ENCODE measurements at places on chromosomes 4 and X.
A peak's percentile ranks its signal among the peaks of the same experiment; 100 is the strongest.

DNA sequence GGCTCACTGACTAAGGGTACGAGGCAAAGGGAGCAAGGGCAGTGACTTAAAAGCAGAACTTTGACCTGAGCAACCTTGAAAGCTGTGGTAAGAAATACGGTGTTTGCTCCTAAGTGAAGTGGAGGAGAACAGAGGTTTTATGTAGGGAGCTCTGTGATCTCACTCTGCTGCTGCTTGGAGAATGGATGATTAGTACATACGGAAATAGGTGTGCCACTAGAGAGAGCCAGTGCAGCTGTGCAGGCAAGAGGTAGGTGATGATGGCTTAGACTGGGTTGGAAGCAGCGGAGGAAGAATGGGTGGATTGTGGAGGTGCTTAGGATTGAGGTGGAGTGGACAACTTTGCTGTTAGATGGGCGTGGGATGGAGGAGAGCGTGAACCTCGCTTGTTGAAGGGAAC is 85.0 kb downstream of the FAM193A start:
- DNase-seq: no peak
- no peaks in the 10 kb centered on the region for H3K4me1 ChIP-seq
- no peaks in the 10 kb centered on the region for H3K36me3 ChIP-seq
- no peak overlapping the region for H3K4me3 ChIP-seq
- no peak overlapping the region for H3K27ac ChIP-seq
- H3K27me3 ChIP-seq: no peaks in the 10 kb centered on the region

DNA sequence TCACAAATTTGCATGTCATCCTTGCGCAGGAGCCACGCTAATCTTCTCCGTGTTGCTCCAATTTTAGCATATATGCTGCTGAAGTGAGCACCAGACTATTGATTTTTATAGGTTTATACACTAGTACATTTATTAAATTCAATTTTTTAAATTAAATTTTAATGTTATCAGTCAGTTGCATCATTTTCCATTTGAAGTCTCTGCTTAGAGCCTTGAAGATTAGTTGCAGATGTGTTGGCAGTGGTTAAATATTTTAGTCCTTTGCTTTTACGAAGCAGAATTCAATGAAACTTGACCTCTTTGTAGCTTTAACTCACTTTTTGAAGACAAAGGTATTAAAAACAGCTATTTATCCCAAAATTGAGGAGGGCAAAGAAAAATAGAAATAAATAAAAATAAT is 16.5 kb downstream of the TRAPPC11 start:
- peaks cover 76% of the 10 kb centered on the region for H3K36me3 ChIP-seq
- no peak overlapping the region for H3K27ac ChIP-seq
- H3K27me3 ChIP-seq: no peaks in the 10 kb centered on the region
- H3K4me1 ChIP-seq: no peaks in the 10 kb centered on the region
- no peak overlapping the region for H3K4me3 ChIP-seq

DNA sequence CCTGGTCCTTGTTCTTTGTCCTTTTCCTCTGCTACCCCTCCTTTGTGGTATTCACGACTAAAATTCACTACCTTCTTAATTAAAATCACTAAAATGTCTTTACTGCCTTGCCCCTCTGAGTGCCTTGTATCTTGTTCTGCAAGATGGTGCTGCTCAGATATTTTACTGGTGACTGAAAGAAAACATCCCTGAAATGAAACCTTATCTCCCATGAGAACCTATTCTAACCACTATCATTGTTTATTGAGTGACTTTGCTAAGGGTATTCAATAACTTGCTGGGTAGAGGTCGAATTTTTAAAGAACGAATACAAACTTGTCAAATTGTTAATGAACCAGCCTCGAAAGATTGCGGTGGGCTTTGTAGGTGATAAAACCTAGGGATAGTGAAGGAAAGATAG is 52.8 kb downstream of the SPRY1 start:
- H3K27me3 ChIP-seq: no peaks in the 10 kb centered on the region
- no peak for DNase-seq
- no peaks in the 10 kb centered on the region for H3K36me3 ChIP-seq
- H3K27ac ChIP-seq: no peak overlapping the region

DNA sequence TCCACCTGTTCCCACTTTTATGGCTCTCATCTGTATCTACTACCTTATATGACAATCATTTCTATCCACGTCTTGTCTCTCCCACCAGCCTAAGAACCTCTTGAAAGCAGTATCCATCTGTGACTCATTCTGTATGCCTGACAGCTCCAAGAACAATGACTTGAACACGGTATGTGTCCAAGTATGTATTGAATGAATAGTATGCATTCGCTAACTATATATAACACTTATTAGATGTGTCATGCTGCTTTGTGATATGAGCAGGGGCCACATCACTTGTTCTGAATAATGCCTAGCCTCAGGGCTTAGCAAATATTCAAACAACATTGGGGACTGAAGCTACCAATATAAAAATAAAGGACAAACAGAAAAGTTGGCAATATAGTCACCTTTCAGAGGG is 4.9 kb downstream of the OPHN1 start:
- H3K4me1 ChIP-seq: no peaks in the 10 kb centered on the region
- H3K4me3 ChIP-seq: no peak overlapping the region
- no peak overlapping the region for H3K27ac ChIP-seq
- no peaks in the 10 kb centered on the region for H3K27me3 ChIP-seq
- no peak for DNase-seq

- no peaks in the 10 kb centered on the region for H3K4me1 ChIP-seq
- no peak overlapping the region for H3K27ac ChIP-seq
- H3K27me3 ChIP-seq: no peaks in the 10 kb centered on the region
- peaks cover 9% of the 10 kb centered on the region for H3K36me3 ChIP-seq
These were observed 26.3 kb upstream of the UBA6 start for GRCh38 chr4:67727124-67727850.

- H3K36me3 ChIP-seq: no peaks in the 10 kb centered on the region
- no peak for DNase-seq
These were observed 2189.1 kb upstream of the AGA start for GRCh38 chr4:179631321-179631720.

GRCh38 chr4:174928575-174929253 is 10.6 kb downstream of the ADAM29 start:
- H3K4me1 ChIP-seq: no peaks in the 10 kb centered on the region
- no peak overlapping the region for H3K4me3 ChIP-seq
- DNase-seq: no peak
- no peaks in the 10 kb centered on the region for H3K36me3 ChIP-seq
- H3K27ac ChIP-seq: no peak overlapping the region

DNA sequence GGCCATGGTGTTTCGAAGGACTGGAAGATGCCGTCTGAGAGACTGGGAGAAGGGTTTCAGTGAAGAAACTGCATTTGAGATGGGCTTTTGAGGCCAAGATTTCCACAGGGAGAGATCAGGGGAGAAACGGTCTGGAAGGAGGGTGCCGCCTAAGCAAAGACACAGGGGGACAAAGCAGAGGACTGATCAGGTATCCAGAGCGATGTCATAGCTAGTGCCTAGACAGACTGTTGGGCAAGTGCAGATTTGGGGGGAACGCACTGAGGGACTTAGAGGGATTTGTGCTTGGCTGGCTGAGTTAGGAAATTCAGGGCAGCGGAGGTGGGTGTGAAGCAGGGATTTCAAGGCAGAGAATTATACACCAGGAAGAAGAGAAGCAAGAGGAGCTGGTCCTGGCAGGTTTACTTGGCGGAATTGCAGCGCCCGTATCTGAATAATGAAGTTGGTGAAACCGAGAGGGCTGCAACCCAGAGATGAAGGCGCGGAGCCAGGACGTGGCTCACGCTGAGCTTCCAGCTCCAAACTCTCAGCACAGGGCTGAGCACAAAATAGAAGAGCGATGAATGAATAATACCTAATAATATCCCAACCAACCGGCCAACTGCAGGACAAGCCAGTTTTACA is 106.9 kb downstream of the MAML3 start:
- peak overlapping the region; percentile 41 for H3K4me3 ChIP-seq
- peak; percentile 22 for DNase-seq

- H3K27ac ChIP-seq: no peak overlapping the region
- no peak for DNase-seq
- H3K4me3 ChIP-seq: no peak overlapping the region
- H3K4me1 ChIP-seq: no peaks in the 10 kb centered on the region
- H3K36me3 ChIP-seq: no peaks in the 10 kb centered on the region
These were observed 33.0 kb downstream of the GALNTL6 start for GRCh38 chr4:171846232-171846631.

DNA sequence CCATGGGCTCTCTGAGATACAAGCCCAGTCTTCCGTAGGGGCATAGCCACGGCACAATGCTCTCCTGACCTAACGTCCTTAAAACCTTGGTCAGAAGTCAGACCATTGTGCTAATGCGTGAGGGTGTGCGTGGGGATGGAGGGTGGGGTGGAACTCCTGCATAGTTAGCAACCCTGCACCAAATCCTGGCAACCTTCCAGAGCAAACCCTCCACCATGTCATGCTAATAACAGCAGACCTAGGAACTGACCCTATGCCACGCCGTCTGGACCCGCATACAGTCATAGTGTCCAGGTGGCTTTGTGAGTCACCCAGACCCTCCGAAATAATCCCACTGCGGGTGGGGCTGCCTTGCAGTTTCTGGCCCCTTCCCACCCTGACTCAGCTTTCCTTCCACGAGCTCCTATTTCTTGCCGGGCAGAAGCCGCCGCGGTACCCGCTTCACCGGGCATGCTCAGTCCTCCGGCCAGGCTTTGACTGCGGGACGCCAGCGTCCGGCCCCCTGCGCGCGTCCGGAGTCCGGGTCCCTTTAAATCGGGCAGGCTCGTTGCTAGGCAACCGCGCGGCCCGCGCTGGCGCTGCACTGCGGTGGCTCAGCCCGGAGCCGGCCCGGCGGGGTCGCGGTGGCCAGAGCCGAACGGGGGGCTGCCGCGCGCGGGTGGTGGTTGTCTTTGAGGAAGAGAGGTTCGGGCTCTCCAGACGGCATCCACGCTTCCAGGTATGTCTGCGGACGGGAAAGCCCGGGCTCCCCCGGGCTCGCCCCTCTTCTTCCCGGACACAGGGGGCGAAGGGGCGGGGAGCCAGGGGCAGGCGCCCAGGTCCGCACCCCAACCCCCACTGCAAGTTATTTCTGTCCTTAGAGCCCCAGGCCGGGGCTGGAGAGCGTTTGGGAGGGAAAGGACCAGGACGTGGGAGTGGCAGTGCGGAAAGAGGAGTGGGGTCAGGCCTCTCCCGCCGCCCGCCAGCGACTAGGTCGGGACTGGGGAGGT is at the start of gene CCDC160:
TSS of gene CCDC160 (plus strand) at position 557 of the 989 bp plus-strand sequence. CDS start 7,619 bp downstream, outside the sequence.
- DNase-seq: no peak
- H3K27me3 ChIP-seq: no peaks in the 10 kb centered on the region
- no peaks in the 10 kb centered on the region for H3K36me3 ChIP-seq
- H3K4me1 ChIP-seq: no peaks in the 10 kb centered on the region
- no peak within 1 kb of the TSS for H3K27ac ChIP-seq

- H3K27ac ChIP-seq: peak overlapping the region; percentile 92
- peak; percentile 69 for DNase-seq
- H3K27me3 ChIP-seq: no peaks in the 10 kb centered on the region
- H3K4me1 ChIP-seq: peaks cover 11% of the 10 kb centered on the region
These were observed 674 bp downstream of the SEC24B start for GRCh38 chr4:109434007-109434971.

- H3K27me3 ChIP-seq: no peaks in the 10 kb centered on the region
- H3K4me1 ChIP-seq: peaks cover 65% of the 10 kb centered on the region
- no peaks in the 10 kb centered on the region for H3K36me3 ChIP-seq
- DNase-seq: no peak
- H3K4me3 ChIP-seq: no peak overlapping the region
- H3K27ac ChIP-seq: peak overlapping the region; percentile 68
These were observed 94.6 kb downstream of the COX18 start for GRCh38 chr4:72974694-72975487.

- no peaks in the 10 kb centered on the region for H3K36me3 ChIP-seq
- DNase-seq: no peak
- no peaks in the 10 kb centered on the region for H3K27me3 ChIP-seq
- H3K4me3 ChIP-seq: no peak overlapping the region
- H3K4me1 ChIP-seq: no peaks in the 10 kb centered on the region
- no peak overlapping the region for H3K27ac ChIP-seq
These were observed 14.7 kb downstream of the DCK start for GRCh38 chr4:71008196-71008595.

DNA sequence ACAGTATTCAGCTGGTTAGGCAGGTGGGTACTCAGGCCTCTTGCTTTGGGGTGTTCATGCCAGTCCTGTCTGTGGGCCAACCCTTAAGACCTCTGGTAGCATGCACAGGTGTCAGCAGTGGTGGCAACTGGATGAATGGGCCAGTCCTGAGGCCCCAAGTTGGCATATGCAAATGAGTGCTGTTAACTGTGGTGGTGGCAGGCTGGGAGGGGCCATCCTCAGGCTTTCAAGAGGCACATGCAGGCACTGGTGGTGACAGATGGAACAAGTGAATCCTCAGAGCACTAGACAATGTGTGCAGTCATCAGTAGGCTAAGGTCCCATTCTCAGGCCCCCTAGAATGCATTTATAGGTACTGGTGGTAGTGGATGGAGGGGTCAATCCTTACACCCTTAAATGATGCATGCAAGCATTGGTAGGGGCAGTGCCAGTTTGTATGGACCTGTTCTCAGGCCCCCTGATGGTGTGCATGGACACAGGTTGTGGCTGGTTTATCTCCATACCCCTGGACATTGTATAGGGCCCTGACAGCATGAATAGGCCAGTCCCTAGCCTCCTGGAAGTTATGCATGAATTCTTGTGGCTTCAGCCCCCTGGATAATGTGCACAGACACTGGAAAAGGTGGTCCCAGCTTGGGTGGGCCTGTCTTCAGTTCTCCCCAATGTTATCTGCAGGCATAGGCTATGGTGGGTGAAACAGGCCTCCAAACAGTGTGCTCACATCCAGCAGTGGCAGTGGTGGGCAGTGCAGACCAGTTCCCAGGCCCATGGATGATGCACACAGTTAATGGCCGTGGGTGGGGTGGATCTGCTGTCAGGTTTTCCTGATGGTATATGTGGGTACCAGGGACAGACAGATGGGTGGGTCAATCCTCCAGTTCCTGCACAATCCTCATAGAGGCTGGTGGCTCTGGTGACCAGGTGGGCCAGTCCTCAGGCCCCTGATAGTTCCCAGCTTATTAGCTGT is 24.7 kb downstream of the TECRL start:
- H3K27me3 ChIP-seq: no peaks in the 10 kb centered on the region
- no peak for DNase-seq
- H3K27ac ChIP-seq: no peak overlapping the region
- H3K4me3 ChIP-seq: no peak overlapping the region
- no peaks in the 10 kb centered on the region for H3K4me1 ChIP-seq

DNA sequence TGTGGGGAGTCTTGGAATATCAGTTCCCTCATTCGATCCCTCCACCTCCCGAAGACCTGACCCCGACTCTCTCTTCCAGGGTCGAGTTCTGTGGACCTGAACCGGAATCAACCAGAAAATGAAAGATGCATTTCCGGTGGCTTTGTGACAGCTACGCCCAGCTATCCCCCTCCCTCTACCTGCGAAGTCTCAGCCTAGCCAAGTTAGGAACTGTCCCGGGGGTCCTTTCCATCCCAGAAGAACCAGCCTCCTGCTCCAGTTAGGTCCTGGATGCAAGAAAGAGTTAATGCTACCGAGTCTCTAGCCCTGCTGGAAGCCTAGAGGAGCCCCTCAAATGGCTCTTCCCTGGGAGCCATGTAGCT is 13.4 kb upstream of the ETDC start:
- H3K36me3 ChIP-seq: peaks cover 20% of the 10 kb centered on the region
- DNase-seq: no peak
- peak overlapping the region; percentile 26 for H3K4me3 ChIP-seq
- no peak overlapping the region for H3K27ac ChIP-seq

- H3K36me3 ChIP-seq: no peaks in the 10 kb centered on the region
- no peak overlapping the region for H3K4me3 ChIP-seq
- H3K4me1 ChIP-seq: peaks cover 8% of the 10 kb centered on the region
- H3K27me3 ChIP-seq: no peaks in the 10 kb centered on the region
These were observed 19.9 kb downstream of the SEPTIN11 start for GRCh38 chr4:76969495-76969894.
